ENCODE measurements at places on chromosomes 2 and 18. TPM values are rescaled to one million over a fixed set of nuclear protein-coding genes. Genes with fewer than 3 reads are reported as not detected.
A peak's percentile ranks its signal among the peaks of the same experiment; 100 is the strongest.

DNA sequence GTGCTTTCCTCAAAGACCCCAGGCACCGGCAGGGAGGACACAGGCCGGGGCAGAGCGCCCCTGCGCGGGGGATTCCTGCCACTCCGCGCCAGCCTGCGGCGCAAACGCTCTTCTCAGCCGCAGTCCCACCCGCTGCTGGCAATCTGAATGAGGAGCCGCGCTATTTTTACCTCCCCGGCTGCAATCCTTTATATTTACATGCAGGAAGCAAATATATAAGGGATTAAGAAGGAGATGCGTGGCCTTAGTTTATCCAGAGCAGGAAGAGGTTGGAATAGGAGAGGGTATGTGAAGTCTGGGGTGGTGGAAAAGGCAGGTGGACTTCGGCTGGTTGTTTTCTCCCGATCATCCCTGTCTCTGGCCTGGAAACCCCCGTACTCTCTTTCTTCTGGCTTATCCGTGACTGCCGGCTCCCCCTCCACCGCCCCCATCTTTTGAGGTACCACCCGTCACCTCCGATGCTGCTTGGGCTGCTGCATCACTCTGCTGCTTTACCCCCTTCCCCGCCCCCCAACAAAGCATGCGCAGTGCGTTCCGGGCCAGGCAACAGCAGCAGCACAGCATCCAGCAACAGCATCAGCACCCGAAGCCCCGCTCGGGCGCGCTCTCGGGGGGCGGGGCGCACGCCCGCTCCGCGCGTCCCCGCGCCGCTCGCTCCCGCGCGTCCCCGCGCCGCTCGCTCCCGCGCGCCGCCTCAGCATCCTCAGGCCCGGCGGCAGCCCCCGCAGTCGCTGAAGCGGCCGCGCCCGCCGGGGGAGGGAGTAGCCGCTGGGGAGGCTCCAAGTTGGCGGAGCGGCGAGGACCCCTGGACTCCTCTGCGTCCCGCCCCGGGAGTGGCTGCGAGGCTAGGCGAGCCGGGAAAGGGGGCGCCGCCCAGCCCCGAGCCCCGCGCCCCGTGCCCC, at the start of gene ADAM23:
Gene ADAM23 (plus strand): TSS at position 700 of the 902 bp plus-strand sequence. CDS start 335 bp downstream, outside the sequence.
- peak; percentile 49 for DNase-seq

- no peak for DNase-seq
These were observed 135.9 kb downstream of the AFF3 start for GRCh38 chr2:100006516-100006915.

GRCh38 chr18:37243741-37244140, 321.9 kb downstream of the CELF4 start:
- DNase-seq = no peak

GRCh38 chr2:173652767-173653431, 298.2 kb downstream of the CDCA7 start:
- peak; percentile 96 for DNase-seq

DNA sequence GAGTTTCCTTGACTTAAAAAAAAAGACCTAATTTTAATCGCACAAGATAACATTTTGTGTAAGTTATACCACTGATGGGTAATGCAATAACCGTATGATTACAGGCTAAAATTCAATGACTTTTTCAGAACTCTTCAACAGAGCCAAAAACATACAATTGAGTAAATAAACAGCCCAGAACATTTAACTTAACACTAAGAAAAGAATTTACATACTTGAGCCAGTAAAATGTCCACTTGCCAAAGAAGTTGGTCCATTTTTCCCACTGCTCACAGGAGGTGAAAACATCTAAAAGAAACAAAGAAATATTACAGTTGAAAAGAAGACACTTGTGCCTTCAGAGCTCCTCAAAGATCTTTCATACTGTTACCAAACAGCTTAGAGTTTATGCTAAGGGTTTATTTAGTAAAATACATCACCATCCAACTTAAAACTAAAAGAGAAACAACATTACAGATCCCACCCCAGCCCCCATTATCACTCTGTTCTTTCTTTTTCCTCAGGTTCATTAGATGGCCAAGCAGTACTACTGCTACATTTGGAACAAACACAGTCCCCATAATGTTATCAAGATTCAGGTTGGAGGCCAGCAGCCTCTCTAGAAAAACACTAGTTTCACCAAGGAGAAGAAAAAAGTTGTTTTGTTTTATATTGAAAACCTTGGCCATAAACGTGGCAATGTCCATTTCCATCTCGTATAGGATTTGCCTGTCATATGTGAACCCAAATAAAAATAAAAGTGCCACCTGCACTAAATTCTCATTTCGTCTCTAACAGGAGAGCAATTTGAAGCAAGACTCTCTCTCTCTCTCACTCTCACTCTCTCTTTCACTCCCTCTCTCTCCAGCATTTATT, 2.7 kb downstream of the TCF4 start:
- peak; percentile 35 for DNase-seq

GRCh38 chr2:37642907-37643729, 28.3 kb downstream of the CDC42EP3 start:
- DNase-seq = no peak

- peak; percentile 55 for DNase-seq
These were observed 19.9 kb upstream of the SP3 start for GRCh38 chr2:173984866-173985604.

DNA sequence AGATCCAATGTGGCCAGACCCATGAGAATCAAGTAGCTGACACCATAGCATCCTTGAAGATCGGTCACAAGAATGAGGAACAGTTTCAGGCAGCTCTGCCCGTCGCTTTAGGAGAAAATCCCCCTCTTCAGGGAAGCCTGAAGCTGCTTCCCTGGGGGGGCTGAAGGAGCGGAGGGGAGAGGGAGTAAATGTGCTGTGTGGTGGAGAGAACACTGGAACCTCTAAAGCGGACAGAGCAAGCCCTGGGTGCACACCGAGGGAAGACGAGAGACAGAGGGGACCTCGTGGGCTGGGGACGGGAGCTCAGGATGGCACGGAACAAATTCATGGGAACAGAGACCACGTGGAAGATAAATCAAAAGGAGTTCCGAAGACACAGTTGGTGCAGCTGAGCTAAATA, 154.3 kb downstream of the NDUFA10 start:
- no peak for DNase-seq

- DNase-seq = no peak
These were observed 9.1 kb downstream of the TET3 start for GRCh38 chr2:73993778-73994177.

The LINC00305 gene
- not detected for total RNA-seq

The WDR35 gene
- total RNA-seq = 21.0 TPM

The ANTXR1 gene
- total RNA-seq = 31.5 TPM

The NBEAL1 gene
- 38.3 TPM for total RNA-seq

The RPS27A gene
- total RNA-seq = 1,779 TPM
